Nucleus accumbens (tissue), 56 donors: ENCODE measurements at places on chromosomes 13 and 19.

DNA sequence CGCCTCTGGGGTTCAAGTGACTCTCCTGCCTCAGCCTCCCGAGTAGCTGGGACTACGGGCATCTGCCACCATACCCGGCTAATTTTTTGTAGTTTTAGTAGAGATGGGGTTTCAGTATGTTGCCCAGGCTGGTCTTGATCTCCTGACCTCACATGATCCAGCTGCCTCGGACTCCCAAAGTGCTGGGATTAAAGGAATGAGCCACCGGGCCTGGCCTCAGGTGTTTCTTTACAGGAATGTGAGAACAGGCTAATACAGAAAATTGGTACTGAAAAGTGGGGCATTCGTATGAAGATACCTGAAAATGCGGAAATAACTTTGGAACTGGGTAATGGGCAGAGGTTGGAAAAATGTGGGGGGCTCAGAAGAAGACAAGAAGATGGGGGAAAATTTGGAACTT, 2.8 kb upstream of the CDC16 start:
- DNase-seq, result no peak

- no peak for DNase-seq
These were observed 212 bp downstream of the FFAR1 start for GRCh38 chr19:35347930-35348298.

- no peak for DNase-seq
These were observed 4.4 kb downstream of the CHMP2A start for GRCh38 chr19:58550362-58551122.

DNA sequence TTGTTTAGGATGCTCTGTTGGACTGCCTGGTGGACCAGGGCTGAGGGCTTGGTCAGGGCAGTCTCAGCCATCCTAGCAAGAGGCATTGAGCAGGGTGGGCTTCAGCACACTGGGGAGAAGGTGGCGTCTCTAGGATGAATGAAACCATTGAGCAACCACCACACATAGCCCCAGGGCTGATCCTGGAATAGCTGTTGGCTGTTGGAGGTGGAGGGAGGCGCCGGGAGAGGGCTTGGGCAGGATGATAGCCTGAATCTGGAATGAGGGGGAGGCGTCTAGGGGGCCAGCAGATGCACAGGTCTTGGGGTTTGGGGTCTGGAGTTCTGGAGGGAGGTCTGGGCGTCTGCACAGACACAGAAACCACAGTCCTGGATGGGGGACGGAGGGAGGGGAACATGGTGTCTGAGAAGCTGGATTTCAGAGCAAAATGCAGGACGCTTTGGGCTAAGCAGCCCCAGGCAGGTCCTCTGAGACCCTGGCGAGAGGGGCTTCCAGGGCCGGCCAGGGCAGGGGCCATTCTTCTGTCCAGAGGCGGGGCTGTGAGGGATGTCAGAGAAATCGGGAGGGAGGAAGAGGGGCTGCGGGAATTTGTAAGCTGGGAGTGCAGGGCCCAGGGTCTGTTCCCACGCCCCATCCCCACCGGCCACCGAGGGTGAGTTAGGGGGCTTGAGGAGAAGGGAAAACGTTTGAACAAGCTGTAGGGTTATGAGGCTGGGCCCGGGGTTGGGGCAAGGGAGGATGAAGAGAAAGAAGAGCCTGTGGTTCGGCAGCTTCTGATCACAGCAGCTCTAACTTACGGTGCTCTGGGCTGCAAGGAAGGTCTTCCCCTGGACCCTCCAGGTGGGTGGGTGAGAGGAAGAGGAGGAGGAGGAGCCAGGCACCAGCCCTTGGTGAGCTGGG, 5.2 kb downstream of the TRAPPC5 start:
- DNase-seq, result no peak

DNA sequence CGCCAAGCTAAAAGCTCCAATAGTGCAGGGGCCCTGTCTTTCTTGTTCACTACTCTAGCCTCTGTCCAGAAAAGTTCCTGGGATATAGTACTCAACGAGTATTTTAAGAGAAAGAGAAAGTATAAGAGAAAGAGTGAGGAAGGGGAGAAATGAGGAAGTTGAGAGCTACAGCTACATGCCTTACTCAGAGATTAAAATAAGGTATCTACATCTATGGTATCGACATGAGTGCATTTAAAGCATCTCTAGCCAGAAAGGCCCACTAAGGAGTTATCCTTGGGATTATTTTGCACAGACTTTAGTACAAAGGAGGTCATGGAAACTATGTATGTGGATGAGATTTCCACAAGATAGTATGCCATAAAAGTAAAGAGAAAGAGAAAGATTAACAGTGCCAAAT, 28.5 kb downstream of the MYCBP2 start:
- no peak for DNase-seq

GRCh38 chr19:2081873-2082810, 14.0 kb downstream of the MOB3A start:
- DNase-seq, result no peak

GRCh38 chr13:97344265-97345175, 89.4 kb upstream of the RAP2A start:
- no peak for DNase-seq

GRCh38 chr13:50123515-50123861, 108.2 kb downstream of the KCNRG start:
- peak; percentile 57 for DNase-seq

DNA sequence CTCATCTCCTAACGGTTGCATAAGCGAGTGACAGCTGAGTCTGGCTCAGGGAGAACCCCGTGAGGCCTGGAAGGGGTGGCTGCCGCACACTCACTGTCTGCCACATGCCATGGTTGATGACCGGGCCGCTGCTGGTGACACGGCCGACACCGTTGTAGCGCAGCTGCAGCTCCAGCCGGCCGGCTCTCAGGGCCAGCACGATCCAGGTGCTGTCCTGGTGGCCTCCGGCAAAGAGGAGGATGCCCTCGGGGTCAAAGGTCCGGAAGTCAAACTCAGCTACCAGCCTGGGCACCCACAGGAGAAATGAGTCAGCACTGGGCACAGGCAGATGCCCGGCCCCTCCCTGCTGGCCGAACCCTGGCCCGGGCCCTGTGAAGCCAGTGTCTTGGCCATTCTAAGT, 31.7 kb downstream of the GAS6 start:
- no peak for DNase-seq

DNA sequence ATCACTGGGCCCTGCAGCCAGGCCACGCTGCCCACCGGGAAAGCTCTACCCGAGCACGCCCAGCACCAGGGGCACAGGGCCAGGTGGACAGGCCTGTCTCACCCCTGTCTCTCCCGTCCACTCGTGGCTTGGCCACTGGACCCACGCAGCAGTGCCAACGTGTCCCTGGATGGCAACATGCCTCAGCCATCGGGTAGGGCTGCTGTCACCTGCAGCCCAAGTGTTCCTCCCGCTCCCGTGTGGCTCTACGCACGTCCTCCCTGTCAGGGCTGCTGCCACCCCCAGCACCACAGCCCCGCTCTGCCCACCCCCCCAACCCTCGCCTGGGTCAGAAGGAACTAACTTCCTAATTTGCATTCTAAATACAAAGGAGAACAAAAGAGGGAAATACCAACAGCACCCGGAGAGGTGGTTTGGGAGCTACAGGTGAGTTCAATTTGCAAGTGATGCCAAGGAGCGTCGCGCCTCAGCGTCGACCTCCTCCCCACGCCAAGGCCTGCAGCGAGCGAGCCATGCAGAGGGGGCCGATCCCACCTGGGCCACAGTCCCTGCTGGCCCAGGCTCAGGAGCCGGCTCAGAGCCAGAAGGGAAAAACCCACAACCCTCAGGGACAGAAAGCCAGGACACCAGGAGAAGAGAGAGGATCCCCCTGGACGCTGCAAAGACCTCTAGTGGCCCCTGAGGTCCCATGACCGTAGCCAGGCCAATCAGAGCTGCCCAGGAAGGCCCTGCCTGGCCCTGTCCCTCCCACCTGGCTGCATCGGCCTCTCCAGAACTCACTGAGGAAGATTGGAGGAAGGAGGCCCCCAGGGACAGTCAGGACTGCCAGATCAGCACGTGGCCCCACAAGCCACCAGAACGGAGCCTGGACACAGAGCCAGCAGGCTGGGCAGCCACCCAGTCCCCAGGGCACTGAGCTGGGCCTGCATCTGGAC, 128.4 kb upstream of the SPACA7 start:
- no peak for DNase-seq

- DNase-seq, result no peak
These were observed 16.8 kb upstream of the FFAR2 start for GRCh38 chr19:35431145-35431807.

GRCh38 chr13:41554626-41555386, 97.5 kb downstream of the RGCC start:
- no peak for DNase-seq

DNA sequence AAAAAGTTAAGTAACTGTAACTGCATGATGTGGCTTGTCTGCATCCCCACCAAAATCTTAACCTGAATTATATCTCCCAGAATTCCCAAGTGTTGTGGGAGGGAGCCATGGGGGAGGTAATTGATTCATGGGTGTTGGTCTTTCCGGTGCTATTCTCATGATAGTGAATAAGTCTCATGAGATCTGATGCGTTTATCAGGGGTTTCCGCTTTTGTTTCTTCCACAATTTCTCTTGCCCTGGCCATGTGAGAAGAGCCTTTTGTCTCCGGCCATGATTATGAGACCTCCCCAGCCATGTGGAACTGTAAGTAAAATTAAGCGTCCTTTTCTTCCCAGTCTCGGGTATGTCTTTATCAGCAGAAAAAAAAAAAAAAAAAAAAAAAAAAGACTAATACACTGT, 385.8 kb downstream of the SLITRK1 start:
- no peak for DNase-seq

GRCh38 chr19:51713319-51714285, 10.2 kb downstream of the HAS1 start:
- no peak for DNase-seq

DNA sequence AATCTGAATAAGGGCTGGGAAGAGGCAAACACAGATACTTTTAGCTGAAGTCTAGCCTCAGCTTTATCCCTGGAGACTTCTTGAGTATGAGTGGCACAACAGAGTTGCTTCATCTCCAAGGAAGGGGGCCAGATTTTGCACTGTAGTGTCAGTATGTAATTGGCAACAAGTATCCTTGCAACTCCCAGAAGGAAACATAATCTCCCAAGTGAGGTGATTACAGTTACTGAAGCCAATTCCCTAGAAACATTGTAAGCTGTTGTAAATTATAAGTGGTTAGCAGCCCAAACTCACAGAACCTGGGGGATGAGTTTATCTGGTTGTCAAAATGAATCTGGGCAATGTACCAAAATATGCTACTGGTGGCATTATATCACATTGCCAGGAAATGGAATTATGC, 2065.7 kb upstream of the PCDH20 start:
- DNase-seq, result no peak

GRCh38 chr13:38755793-38756192, 68.9 kb downstream of the FREM2 start:
- no peak for DNase-seq

DNA sequence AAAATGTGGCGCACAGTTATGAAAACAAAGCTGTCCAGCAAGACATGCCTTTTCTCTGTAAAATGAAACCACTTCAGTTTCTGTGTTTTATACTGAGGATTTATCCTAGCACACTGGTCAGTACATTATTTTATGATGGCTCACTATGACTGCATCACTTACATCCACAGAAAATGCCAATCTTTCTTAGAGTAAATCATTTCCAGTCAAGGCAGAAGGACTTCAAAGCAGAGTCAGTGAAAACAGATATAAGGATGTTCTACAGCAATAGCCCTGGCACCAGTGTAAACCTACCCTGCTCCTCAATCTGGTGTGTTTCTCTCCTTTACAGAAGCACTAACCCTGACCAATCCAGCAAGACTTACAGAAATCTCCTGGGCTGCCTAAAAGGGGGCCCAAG, 473.5 kb downstream of the GPC6 start:
- no peak for DNase-seq

DNA sequence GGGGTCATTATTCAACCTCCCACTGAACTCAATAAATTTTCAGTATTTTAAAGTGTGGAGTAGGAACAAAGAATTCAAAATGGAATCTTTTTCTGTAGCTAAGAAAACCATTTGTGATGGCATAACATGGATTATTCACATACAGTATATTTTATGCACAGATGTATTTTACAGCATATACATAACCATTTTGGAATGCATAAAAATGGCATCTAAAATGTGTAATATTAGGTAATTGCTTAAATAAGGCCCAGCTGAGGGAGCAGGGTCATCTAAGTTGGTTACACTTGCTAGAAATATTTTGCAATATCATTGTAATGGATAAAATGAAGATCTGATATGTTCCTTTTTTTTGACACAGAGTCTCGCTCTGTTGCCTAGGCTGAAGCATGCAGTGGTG, 146.9 kb downstream of the LMO7 start:
- DNase-seq, result no peak

DNA sequence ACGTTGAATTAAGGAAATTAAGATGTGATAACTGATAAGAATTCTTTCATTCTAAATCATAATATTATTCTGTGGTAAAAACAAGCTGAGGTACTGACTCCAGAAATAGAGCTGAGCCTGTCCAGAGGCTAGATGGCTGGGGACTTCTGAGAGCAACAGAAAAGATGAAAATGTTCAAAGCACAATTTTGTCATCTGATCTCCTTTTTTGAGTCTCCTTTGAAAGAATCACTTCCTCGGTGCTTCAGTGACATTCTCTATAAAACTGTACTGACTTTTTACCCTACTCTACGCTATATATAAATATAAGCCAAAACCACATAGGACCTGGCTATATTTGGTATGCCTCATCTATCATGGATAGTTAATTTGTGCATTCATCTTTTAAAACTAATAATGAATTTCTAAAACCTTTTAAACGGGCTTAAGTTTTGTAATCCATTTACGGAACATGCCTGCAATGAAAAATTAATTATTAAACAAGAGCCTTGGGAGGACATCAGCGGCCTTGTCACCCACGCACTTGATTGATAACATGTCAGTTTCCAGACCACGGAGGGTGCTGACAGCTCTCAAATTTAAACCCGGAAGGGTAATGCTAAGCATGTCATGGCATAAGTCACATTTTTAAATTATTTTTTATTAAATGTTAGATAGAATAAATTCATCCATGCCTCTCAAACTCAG, 235.5 kb downstream of the PCDH9 start:
- no peak for DNase-seq

- peak; percentile 92 for DNase-seq
These were observed 36.5 kb upstream of the ZNF527 start for GRCh38 chr19:37334179-37335071.

- no peak for DNase-seq
These were observed 51.8 kb upstream of the FREM2 start for GRCh38 chr13:38635030-38635429.

DNA sequence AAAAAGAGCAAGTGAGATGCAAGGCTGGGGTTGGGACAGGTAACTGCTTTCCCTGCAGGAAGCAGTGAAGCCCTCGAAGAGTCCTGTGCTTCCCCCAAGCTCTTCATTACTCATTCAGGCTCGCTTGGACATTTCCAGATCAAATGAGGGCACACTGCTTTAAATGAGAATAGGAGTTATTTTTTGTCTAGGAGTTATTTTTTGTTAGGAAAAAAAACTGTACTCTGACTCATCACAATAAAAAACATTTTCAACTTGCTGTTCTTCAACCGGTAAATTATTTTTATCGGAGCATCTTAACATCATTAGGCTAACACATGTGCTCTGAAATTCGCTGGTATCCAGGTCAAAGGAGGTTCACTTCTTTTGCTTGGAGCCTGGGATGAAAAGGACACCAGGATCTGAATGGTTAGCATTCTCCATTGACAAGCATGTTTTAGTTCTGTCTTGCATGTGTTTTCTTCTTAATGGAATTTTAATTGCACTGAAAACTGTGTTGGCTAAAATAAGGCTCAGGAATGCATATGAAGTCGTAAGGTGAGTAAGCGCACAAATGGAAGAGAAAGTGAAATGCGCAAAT, 80.7 kb upstream of the STK24 start:
- DNase-seq, result no peak
